ENCODE measurements at places on chromosomes 3 and 15.
A peak's percentile ranks its signal among the peaks of the same experiment; 100 is the strongest.

- peak; percentile 81 for DNase-seq
Observed at GRCh38 chr3:8457039-8457438, 44.6 kb upstream of the LMCD1 start.

GRCh38 chr3:19645093-19645492, 288.9 kb downstream of the EFHB start:
- DNase-seq: no peak

DNA sequence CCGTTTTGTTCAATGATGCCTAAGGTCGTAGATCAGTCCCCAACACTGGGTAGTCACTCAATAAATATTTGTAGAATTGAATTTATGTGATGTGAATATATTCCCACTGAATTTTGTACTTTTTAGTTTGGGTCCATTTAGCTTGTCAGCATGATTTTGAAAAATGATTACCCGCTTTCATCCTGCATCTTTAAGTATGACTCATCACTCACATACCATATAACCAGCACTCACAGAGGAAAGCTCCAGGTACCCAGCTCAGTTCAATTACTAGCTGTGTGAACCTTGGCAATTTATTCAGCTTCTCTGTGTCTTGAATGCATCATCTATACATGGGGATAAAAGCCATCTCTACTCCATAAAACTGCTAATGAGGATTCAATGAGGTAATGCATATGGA, 2.2 kb upstream of the MLF1 start:
- DNase-seq: peak; percentile 28

DNA sequence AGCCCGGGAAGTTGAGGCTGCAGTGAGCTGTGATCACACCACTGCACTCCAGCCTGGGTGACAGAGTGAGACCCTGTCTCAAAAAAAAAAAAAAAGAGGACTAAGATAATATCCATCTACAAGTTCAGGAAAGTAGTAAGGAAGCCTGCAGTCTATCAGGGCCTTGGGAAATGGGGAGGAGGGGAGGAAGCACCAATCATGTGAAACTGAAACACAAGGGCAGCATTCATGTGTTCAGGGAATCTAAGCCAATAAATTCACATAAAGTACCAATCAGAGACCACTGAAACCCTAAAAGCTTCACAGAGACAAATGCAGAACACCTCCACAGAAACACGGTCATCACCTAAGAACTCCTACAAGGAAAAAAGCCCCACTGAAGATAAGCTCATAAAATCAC, 22.9 kb upstream of the HHATL start:
- DNase-seq: no peak

DNA sequence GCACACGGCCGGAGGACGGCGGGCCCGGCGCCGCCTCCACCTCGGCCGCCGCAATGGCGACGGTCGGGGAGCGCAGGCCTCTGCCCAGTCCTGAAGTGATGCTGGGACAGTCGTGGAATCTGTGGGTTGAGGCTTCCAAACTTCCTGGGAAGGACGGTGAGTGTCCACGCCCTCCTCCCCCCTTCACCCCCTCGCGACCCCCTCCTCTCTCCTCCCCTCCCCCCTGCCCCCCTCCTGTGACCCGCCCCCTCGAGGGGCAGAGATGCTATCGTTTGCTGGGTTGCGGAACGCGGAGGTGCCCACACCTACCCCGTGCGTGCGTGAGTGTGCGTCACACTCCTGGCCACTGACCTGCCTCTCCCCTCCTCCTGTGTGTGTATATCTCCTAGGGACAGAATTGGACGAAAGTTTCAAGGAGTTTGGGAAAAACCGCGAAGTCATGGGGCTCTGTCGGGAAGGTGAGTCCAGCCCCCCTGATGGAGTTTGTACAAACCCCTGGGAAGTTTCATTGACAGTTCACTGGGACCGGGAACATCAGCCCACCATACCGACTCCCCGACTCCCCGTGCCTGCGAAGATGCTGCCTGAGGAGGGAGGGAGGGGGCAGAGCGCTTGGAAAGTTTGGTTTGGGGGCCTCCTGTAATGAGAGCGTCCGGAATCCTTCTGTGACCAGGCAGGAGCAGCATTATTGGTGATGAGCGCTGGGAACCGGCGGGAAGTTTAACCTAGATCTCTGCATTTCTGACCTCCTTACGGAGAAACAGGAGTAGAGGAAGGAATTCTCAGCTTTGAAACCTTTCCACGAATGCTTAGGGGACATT, 795 bp upstream of the SCAANT1 start:
- DNase-seq: peak; percentile 48

DNA sequence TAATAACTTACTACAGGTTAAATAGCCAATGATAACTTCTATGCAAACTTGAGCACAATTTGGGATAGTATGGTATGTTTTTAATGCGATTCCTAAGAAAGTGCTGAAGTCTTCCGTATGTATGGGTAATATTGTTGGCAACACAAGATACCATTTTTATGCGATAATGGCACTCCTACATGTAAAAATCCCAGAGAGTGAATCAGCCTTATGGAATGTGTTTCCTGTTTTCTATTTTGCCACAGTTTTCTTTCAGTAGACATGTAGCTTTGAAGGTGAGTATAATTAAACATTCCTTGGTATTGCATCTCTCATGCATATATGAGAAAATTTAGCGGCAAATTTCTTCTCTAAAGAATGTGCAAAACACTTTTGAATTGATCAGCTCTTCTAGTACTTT, 396.8 kb upstream of the AZI2 start:
- peak; percentile 10 for DNase-seq
